Natural killer cell (primary cell): ENCODE measurements at places on chromosomes 7 and 10. TPM values are rescaled to one million over a fixed set of nuclear protein-coding genes. Genes with fewer than 3 reads are reported as not detected.

Gene AP1S1
- total RNA-seq = 7.0 TPM

Gene NOS3
- 3.8 TPM for total RNA-seq

Gene OPN1SW
- not detected for total RNA-seq

Gene TRIM50
- not detected for total RNA-seq

Gene SLC26A3
- total RNA-seq = not detected

Gene LRIT2
- total RNA-seq = not detected

Gene IRF5
- 13.0 TPM for total RNA-seq

Gene CCDC172
- total RNA-seq = not detected

Gene LIPA
- total RNA-seq = 43.3 TPM

Gene TMEM176A
- not detected for total RNA-seq

- H3K4me1 ChIP-seq = no peaks in the 10 kb centered on the region
- no peak overlapping the region for H3K4me3 ChIP-seq
- no peaks in the 10 kb centered on the region for H3K27me3 ChIP-seq
- H3K36me3 ChIP-seq = no peaks in the 10 kb centered on the region
Observed at GRCh38 chr7:135253851-135254771, 20.5 kb downstream of the STRA8 start.

DNA sequence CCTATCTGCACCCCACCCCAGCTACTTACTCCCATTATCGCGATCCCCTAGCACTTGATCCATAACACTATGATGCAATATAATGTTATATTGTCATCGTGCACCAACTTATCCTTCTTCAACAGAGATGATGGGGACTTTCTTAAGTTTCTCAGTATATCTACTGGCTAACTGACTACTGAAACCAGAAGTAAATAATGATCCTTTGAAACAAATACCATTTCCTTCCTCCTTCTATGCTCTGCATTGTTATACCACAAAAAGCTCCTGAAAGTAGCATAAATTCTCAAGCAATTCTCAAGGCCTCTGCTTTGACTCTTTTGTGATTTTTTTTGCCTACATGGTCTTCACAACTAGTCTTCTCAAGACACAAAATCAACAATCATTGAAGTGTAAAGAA, 68.9 kb downstream of the HTR7 start:
- DNase-seq = no peak
- H3K36me3 ChIP-seq = no peaks in the 10 kb centered on the region
- no peak overlapping the region for H3K27ac ChIP-seq

GRCh38 chr7:80890426-80891258, 28.2 kb downstream of the SEMA3C start:
- H3K27ac ChIP-seq = no peak overlapping the region
- H3K36me3 ChIP-seq = no peaks in the 10 kb centered on the region
- no peak overlapping the region for H3K4me3 ChIP-seq
- no peak for DNase-seq
- no peaks in the 10 kb centered on the region for H3K4me1 ChIP-seq

GRCh38 chr10:113450046-113450804, 102.6 kb upstream of the HABP2 start:
- no peak for DNase-seq
- H3K27ac ChIP-seq = no peak overlapping the region
- H3K4me3 ChIP-seq = no peak overlapping the region
- no peaks in the 10 kb centered on the region for H3K4me1 ChIP-seq
- H3K36me3 ChIP-seq = no peaks in the 10 kb centered on the region
- H3K27me3 ChIP-seq = no peaks in the 10 kb centered on the region

DNA sequence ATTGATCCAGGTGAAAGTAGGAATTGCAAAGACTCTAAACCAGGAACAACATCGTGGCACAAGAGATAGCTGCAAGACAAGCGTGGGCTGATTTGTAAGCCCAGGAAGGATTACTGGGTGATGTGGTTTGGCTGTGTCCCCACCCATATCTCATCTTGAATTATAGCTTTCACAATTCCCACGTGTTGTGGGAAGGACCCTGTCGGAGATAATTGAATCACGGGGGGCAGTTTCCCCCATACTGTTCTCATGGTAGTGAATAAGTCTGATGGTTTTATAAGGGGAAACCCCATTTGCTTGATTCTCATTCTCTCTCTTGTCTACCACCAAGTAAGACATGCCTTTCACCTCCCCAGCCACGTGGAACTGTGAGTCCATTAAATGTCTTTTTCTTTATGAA, 59.5 kb downstream of the ST8SIA6 start:
- no peaks in the 10 kb centered on the region for H3K4me1 ChIP-seq
- no peaks in the 10 kb centered on the region for H3K36me3 ChIP-seq

- no peaks in the 10 kb centered on the region for H3K27me3 ChIP-seq
- no peak overlapping the region for H3K27ac ChIP-seq
- DNase-seq = no peak
- no peak overlapping the region for H3K4me3 ChIP-seq
- H3K4me1 ChIP-seq = no peaks in the 10 kb centered on the region
Observed at GRCh38 chr10:60426425-60426824, 36.8 kb upstream of the ANK3 start.

GRCh38 chr10:83562381-83562780, 576.9 kb upstream of the GHITM start:
- no peaks in the 10 kb centered on the region for H3K27me3 ChIP-seq
- DNase-seq = no peak
- H3K36me3 ChIP-seq = no peaks in the 10 kb centered on the region
- no peak overlapping the region for H3K4me3 ChIP-seq
- H3K4me1 ChIP-seq = no peaks in the 10 kb centered on the region
- H3K27ac ChIP-seq = no peak overlapping the region

GRCh38 chr10:74983383-74983782, 128.1 kb upstream of the SAMD8 start:
- peaks cover 20% of the 10 kb centered on the region for H3K36me3 ChIP-seq
- no peak overlapping the region for H3K4me3 ChIP-seq
- peaks cover 2% of the 10 kb centered on the region for H3K4me1 ChIP-seq
- H3K27me3 ChIP-seq = no peaks in the 10 kb centered on the region
- DNase-seq = no peak

- H3K27me3 ChIP-seq = no peaks in the 10 kb centered on the region
- no peaks in the 10 kb centered on the region for H3K4me1 ChIP-seq
- no peak overlapping the region for H3K27ac ChIP-seq
- DNase-seq = no peak
Observed at GRCh38 chr7:159118623-159119022, 26.0 kb downstream of the VIPR2 start.

DNA sequence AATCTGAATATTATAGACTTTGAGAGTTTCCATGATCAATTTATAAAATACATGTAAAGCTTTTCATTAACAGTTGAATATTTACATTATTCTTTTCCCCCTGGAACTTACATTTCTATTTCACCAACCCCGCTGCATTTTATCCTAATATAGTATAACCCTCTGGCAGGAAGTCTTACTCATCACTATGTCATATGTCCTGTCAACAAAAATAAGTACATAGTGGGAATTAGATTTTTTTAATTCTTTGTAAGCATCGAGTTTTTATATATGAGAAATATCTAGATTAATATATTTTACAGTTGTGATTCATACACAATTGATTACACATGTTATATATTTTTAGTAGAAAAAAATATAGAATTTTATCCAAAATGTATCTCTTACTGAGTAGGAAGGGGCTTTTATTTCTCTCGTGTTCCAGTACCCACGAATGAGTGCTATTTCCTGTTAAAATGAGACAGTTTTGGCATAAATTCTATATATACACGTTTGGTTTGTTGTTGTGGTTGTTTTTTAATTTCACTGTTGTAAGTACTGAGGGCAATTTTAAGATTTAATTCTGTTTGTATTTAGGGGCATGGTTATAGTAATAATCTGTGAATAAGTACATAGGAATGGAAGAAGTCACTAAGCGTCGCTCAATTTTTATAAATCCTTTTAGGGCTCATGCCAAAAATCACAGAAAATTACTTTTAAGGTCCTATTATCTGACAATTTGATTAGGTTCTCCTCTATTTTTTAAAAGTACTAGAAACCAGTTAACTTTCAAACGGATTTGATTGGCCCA, 87.1 kb downstream of the HECW1 start:
- no peak overlapping the region for H3K4me3 ChIP-seq
- no peaks in the 10 kb centered on the region for H3K4me1 ChIP-seq
- no peak overlapping the region for H3K27ac ChIP-seq
- H3K36me3 ChIP-seq = no peaks in the 10 kb centered on the region

DNA sequence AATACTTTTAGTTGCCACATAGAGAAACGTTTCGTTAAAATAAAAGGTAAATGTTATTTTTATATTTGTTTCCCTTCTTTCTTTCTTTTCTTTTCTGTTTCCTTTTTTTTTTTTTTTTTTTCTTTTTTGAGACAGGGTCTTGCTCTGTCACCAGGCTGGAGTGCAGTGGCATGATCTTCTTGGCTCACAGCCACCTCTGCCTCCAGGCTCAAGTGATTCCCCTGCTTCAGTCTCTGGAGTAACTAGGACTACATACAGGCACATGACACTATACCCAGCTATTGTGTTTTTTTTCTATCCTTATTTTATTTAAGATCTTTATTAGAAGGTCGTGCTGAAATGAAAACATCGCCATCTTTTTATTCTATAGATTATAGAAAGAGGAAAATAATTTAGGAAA, 661.8 kb upstream of the MBL2 start:
- no peaks in the 10 kb centered on the region for H3K27me3 ChIP-seq
- no peaks in the 10 kb centered on the region for H3K36me3 ChIP-seq
- no peak for DNase-seq
- H3K27ac ChIP-seq = no peak overlapping the region
- H3K4me1 ChIP-seq = no peaks in the 10 kb centered on the region
- H3K4me3 ChIP-seq = no peak overlapping the region

DNA sequence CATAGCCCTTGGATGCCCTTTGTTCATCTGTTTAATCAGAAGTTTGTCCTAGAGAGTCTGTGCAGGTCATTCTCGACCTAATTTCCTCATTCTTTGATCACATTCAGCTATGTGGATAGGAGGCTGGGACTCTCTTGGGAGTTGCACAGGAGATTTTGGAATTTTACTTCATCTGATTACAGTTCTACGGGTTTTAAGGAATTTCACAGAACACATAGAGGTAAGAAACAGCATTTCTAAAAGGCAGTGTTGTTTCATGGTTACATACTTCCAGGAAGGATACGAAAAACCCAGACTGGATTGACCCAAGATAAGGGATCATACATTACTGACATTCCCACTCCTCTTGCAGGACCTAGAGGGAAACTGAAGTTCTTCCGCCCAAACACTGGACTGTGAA, 45.9 kb downstream of the GATA3 start:
- H3K27ac ChIP-seq = no peak overlapping the region
- no peaks in the 10 kb centered on the region for H3K27me3 ChIP-seq
- H3K36me3 ChIP-seq = no peaks in the 10 kb centered on the region

GRCh38 chr10:77920495-77920894, 6.1 kb downstream of the DLG5 start:
- H3K27ac ChIP-seq = no peak overlapping the region
- no peak overlapping the region for H3K4me3 ChIP-seq
- peaks cover 4% of the 10 kb centered on the region for H3K4me1 ChIP-seq
- DNase-seq = no peak

- H3K27me3 ChIP-seq = no peaks in the 10 kb centered on the region
- DNase-seq = no peak
- no peaks in the 10 kb centered on the region for H3K4me1 ChIP-seq
- no peaks in the 10 kb centered on the region for H3K36me3 ChIP-seq
- no peak overlapping the region for H3K27ac ChIP-seq
Observed at GRCh38 chr7:82932516-82932915, 230.2 kb downstream of the PCLO start.

GRCh38 chr7:28957751-28958234, 337 bp downstream of the TRIL start:
- H3K4me3 ChIP-seq = no peak overlapping the region
- no peak overlapping the region for H3K27ac ChIP-seq
- H3K36me3 ChIP-seq = no peaks in the 10 kb centered on the region
- H3K27me3 ChIP-seq = peaks cover 40% of the 10 kb centered on the region
- peaks cover 34% of the 10 kb centered on the region for H3K4me1 ChIP-seq
- DNase-seq = no peak
